Memory B cell (primary cell): ENCODE measurements at places on chromosomes 12 and 14.

DNA sequence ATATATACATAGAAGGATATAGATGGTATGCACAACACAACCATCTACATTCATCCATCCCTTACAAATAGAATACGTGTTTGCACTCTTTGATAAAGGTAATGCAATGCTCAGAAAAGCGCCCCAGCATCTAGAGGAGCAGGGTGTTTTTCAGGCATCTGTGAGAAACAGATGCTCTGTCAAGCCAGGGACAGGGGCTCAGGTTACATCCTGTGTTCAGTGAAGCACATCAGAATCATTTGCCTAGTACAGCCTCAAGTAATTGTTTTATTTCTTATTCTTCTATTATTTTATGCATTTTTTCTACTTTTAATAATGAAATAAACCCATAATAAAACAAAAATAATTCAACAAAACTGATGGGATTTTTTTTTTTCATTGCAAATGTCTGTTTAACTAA lies 50.5 kb upstream of the HIF1A start:
- peak; percentile 21 for DNase-seq

- DNase-seq: no peak
These were observed 86.8 kb upstream of the ARHGAP5 start for GRCh38 chr14:31990183-31990857.

DNA sequence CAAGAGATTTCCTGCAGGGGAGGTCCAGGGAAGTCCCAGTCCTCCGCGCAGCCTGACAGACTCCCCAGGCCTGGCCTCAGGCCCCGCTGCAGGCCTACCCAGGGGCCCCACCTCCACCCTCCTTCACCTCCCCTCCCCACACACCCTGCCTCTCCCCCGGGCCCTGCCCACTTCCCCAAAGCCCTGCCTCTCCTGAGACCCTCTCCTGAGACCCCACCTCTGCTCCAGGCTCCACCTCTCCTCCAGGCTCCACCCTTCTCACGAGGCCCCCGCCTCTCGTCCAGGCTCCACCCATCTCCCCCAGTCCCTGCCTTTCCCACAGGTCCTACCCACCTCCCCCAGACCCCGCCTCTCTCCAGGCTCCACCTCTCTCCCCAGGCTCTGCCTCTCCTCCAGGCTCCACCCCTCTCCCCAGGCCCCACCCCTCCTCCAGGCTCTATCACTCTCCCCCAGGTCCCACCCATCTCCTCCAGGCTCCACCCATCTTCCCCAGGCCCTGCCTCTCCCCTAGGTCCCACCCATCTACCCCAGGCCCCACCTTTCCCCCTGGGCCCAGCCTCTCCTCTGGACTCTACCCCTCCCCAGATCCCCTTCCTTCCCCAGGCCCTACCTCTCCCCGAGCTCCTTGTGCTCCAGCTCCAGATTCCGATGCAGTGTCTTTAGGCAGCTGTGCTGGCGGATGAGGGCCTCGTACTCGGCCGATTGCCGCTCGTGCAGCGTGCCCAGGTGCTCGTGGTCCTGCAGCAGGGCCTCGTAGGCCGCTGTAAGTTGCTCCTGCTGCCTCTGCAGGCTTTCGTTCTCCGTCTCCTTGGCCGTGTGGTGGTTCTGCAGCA lies 58.8 kb upstream of the GPR68 start:
- no peak for DNase-seq

- DNase-seq: no peak
These were observed 34.0 kb downstream of the MNAT1 start for GRCh38 chr14:60768602-60769001.

DNA sequence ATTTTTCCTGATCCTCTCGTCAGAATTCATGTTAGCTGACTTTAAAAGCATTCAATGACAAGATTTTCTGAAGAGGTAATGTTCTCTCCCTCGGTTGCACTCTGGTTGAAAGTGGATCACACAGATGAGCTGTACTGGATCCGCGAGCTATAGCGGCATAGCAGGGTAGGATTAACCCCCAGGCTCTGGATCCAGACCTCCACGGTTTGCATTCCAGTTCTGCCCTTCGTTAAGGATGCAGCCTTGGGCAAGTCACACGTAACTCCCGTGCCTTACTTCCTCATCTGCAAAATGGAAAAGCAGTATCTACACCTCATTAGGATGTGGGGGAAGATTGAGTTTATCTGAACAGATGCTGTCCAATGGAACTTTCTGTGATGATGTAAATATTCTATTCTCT lies 13.8 kb downstream of the CCDC92 start:
- no peak for DNase-seq

DNA sequence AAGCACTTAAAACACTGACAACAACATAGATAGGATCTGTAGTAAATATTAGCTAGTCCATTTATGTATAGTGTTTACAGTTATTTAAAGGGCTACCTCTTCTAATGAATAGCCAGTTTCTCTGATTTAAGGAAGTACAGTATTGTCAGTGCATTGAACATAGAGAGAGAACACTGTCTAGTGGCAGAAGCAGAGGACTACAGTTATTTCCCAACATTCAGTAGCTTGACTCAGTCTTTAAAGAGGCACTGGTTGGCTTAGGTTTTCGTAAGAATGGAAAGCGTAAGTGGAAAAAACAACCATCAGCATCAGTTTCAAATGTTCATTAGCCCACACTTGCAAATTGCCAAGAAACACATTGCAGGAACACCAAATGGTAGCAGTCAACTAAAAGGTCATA lies 125.0 kb upstream of the HMGA2 start:
- DNase-seq: no peak

DNA sequence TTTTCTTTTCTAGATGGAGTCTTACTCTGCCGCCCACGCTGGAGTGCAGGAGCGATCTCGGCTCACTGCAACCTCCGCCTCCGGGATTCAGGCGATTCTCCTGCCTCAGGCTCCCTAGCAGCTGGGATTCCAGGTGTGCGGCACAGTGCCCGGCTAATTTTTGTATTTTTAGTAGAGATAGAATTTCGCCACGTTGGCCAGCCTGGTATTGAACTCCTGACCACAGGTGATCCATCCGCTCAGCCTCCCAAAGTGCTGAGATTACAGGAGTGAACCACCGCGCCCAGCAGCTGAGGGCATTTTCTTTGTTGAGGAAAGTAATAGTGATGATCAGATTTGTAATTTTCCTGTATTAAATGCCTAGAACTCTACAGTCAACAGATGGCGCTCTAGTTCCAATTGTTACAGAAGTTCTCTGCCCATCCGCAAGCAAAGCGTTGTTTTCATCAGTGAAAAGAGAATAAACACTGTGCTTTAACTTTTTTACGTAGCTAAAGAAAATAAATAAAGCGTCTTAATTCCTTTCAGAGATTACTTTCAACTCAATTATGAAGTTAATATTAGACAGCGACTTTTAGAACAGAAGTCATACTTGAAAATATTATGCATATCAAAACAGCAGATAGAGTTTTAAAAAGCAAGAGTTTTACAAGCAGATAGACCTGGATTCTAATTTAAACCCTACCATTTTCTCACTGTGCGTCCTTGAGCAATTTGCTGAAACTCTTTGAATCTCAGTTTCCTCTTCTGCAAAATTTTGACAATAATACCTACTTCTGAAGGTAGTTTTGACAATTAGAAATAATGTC lies 335.1 kb downstream of the DUSP6 start:
- peak; percentile 30 for DNase-seq

DNA sequence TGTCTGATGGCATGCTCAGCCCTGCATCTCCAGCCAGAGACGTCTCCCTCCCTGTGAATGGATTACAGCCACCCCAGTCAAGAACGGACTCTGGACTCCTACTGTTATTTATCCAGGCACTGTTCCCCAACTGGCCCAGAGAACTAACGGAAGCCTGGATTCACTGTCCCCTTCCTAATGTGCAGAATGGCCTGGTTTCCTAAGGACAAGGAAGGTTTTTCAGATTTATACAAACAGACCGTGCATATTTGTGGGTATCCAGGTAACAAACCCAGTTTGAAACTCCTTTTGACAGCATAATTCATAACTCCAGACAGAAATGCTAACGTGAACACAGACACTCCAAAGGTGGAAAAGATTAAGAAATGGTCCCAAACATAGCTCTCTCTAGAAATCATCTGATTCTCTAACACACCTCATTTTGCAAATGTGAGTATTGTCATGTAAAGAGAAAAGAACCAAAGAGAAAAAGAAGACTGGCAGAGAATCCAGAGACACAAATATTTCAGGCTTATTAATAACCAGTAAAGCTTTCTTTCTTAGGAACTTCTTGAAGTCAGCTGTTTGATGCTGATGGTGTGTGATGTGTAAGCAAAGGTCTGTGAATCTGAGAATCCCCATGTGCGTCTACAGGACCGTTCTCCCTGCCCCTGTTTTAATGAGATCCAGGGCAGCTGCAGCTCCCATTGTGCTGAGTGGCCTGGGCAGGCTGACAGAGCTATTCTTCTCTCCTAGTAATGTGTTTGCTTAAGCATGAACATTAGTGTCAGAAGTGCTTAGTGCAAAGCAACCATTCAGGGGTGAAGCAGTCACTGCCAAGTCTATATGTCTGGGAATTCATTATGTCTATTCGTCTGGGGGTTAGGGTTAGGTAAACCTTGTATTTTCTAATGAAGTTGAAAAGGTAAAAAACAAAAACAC lies 86.8 kb upstream of the HIF1A start:
- DNase-seq: no peak
